ENCODE measurements at places on chromosomes 4 and X. TPM values are rescaled to one million over a fixed set of nuclear protein-coding genes. Genes with fewer than 3 reads are reported as not detected.

The SPANXN5 gene
- total RNA-seq = not detected

The RRH gene
- total RNA-seq = not detected

The NEUROG2 gene
- total RNA-seq = not detected

The GPR82 gene
- not detected for total RNA-seq

The MAEA gene
- total RNA-seq = 68.5 TPM

The GUCY1A1 gene
- 0.49 TPM for total RNA-seq

All from hair follicle dermal papilla cell (primary cell).